LoVo (cell line): ENCODE measurements at places on chromosomes 6 and 20.

DNA sequence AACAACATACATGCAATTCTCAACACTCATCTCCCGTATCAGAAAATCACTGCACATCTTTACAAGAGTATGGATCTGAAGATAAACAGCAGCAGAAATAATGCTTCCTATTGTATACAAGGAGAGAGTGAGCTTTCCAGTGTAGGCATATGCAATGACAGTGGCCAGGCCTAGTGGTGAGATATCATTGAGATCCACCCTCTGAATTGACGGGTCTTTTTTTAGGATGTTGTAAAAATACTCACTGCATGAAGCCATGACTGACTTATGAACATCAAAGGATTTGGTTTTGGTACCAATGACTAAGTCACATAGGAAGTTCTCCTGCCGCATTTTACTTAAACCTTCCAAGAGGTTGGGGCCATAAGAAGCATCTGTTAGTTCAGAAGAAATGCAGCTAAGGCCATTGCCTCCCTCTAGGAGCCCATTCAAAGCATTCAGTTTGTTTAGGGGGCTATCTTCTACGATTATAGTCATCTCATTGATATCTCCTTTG lies 10.8 kb downstream of the KLHL31 start:
- no peak for DNase-seq

DNA sequence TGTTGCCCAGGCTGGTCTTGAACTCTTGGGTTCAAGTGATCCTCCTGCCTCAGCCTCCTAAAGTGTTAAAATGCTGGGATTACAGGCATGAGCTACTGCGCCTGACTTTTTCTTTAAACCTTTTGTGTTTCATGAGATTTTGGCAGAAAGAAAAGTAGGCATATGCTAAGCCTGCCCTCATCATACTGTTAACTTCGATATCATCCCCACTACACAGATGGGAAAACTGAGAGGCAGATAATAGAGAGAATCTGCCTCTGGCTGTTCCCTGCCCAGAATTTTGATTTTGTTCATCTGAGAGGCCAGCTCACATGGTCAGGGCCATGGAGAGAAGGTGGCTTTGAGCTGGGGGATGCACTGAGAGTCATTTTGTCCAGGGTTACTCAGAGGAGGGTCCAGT lies 7.5 kb downstream of the PABPC1L start:
- no peak for DNase-seq

- DNase-seq, result no peak
Measured at GRCh38 chr20:31717478-31718201, 5.0 kb downstream of the BCL2L1 start.

DNA sequence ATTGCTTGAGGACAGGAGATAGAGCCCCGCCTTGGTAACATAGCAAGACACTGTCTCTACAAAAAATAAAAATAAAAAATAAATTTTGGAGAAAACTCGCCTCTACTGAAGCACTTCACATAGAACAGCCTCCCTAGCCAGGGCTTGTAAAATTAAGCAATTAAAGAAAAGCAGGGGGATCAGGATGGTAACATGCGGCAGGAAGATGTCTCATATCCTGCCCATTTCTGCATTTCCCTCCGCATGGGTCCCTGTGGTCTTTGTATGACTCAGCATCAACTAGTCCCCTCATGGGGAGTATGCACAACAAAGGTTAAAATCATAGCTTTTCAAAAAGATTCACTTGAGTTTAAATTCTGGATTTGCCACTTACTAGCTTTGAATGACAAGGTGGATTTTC lies 379.0 kb downstream of the EPHA7 start:
- DNase-seq, result no peak

DNA sequence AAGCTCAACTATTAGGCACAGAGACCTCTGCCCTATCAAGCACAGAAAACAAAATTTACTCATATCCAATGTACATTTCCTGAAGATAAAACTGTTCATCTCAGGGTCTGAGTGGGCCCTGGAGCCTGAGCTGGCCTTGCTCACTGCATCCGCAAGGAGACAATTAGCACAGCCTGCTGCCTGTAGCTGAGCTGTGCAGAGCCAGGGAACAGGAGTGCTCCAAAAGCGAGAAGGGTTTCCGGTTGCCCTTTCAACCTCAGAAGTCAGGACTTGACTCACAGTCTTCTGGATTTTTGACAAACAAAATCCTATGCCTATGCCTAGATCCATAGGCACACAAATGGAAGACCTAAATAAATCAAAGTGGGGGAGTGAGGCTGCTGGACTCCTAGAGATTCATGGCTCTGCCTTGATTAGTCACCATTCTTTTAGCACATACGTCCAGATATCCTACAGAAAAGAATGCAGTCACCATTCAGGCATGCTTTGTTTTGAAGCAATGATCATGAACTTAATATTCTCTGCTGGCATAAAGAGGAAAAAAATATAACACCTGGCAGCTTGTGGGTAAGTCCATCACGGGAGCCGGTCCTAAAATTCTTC lies 73.5 kb downstream of the BFSP1 start:
- no peak for DNase-seq

DNA sequence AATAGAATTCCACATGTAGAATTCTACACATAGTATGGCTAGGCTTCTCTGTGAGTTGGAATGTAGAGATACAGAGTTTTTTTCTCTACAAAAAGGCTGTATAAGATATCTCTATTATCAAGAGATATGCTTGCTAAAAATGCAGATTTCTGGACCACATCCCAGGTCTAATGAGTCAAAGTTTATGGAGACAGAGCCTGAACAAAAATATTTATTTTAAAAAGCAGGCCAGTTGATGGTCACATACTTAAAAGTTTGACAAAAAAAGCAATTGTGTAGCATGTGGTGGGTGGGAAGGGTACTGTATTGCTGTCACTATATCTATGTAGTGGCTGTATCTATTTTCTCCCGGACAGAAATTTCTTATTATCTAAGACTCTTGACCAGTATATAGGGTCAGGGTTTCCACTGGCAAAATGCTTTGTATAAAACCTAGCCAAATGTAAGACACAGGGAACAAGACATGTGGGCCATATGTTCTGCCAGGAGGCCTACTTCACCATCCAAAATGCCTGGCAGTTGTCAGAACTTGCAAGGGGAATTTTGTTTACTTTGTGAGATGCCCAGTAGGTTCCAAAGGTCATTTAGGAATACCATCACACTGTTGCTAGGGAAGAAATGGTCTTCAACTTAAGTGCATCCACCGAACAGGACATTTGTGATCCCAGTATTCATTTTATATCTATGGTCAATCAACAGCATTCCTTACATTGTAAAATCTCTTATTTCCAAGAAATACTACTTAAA lies 60.6 kb downstream of the SHPRH start:
- no peak for DNase-seq
